ENCODE measurements at places on chromosomes 13 and 19. TPM values are rescaled to one million over a fixed set of nuclear protein-coding genes. Genes with fewer than 3 reads are reported as not detected.

GRCh38 chr13:78569029-78569428, 34.3 kb downstream of the POU4F1 start:
- H3K4me3 ChIP-seq: no peak overlapping the region
- DNase-seq: no peak
- H3K4me1 ChIP-seq: no peaks in the 10 kb centered on the region
- H3K27me3 ChIP-seq: no peaks in the 10 kb centered on the region
- H3K27ac ChIP-seq: no peak overlapping the region

DNA sequence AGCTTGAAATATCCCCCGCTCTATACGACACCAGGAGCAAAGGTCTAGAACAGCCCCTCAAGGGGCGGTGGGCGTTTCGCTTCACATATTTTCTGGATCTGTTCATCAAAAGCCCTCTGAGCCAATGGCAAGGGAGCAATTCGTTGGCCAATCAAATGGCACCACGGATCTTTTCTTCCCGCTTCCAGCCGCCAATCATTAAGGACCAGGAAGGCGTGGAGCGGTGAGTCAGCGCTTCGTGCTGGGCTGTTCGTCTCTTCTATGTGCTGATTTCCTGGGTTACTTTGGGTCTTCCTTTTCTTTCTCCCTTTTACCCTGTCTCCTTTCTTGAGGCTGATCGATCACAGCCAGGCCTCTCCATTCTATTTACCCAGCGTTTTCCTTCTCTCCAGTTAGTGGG, at the start of gene NLRP4:
Gene NLRP4 (plus strand): TSS at position 201 of the 400 bp plus-strand sequence. CDS start 15,541 bp downstream, outside the sequence.
- no peaks in the 10 kb centered on the region for H3K4me1 ChIP-seq
- H3K27ac ChIP-seq: no peak within 1 kb of the TSS
- H3K4me3 ChIP-seq: no peak within 1 kb of the TSS
- DNase-seq: no peak
- H3K27me3 ChIP-seq: no peaks in the 10 kb centered on the region

- H3K4me3 ChIP-seq: no peak overlapping the region
- H3K27ac ChIP-seq: no peak overlapping the region
- no peaks in the 10 kb centered on the region for H3K27me3 ChIP-seq
- no peaks in the 10 kb centered on the region for H3K4me1 ChIP-seq
- no peaks in the 10 kb centered on the region for H3K36me3 ChIP-seq
- no peak for DNase-seq
Observed at GRCh38 chr13:109874484-109875454, 88.4 kb upstream of the IRS2 start.

GRCh38 chr19:40907968-40908735, 26.1 kb upstream of the CYP2A7 start:
- DNase-seq: no peak
- no peak overlapping the region for H3K27ac ChIP-seq
- no peak overlapping the region for H3K4me3 ChIP-seq
- H3K36me3 ChIP-seq: no peaks in the 10 kb centered on the region
- peaks cover 14% of the 10 kb centered on the region for H3K27me3 ChIP-seq

GRCh38 chr19:29715701-29716581, 880 bp upstream of the C19orf12 start:
- peak overlapping the region; percentile 72 for H3K27ac ChIP-seq
- peak overlapping the region; percentile 73 for H3K4me3 ChIP-seq
- DNase-seq: no peak
- no peaks in the 10 kb centered on the region for H3K36me3 ChIP-seq
- peaks cover 5% of the 10 kb centered on the region for H3K4me1 ChIP-seq

GRCh38 chr13:92938486-92939020, 288.1 kb upstream of the GPC6 start:
- no peaks in the 10 kb centered on the region for H3K36me3 ChIP-seq
- H3K4me3 ChIP-seq: no peak overlapping the region
- DNase-seq: no peak
- H3K27ac ChIP-seq: no peak overlapping the region
- H3K4me1 ChIP-seq: no peaks in the 10 kb centered on the region
- H3K27me3 ChIP-seq: no peaks in the 10 kb centered on the region

DNA sequence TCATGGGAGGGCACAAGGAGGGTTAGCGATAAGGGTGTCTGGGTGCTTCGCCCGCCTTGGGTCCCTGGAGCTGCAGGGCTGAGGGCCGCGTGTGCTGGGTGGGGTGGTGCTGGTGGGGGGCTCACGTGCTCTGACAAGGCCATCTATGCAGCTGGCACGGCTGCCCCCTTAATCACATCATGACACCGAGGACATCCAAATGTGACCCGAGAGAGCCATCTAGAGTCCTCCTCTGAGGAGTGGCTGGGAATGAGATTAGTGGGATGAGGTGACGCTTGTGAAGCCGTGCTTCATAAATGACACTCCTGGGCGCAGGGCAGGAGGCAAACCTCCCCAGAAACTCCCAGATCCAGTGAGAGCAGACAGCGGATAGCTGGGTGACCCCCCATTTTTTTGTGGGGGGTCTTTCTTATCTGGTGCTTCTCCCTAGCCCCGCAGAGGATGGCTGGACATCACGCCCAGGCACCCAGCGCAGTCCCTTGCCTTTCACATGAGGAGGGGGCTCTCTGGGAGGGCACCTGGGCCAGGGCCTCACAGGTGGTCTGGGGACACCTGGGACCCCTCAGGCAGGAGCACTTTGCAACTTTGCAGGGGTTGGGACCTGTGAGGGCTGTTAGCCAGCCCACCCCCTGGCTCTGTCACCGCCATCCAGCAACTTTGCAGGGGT, 6.6 kb downstream of the FZR1 start:
- H3K27ac ChIP-seq: no peak overlapping the region
- no peaks in the 10 kb centered on the region for H3K4me1 ChIP-seq
- no peak overlapping the region for H3K4me3 ChIP-seq
- H3K27me3 ChIP-seq: no peaks in the 10 kb centered on the region
- no peak for DNase-seq

DNA sequence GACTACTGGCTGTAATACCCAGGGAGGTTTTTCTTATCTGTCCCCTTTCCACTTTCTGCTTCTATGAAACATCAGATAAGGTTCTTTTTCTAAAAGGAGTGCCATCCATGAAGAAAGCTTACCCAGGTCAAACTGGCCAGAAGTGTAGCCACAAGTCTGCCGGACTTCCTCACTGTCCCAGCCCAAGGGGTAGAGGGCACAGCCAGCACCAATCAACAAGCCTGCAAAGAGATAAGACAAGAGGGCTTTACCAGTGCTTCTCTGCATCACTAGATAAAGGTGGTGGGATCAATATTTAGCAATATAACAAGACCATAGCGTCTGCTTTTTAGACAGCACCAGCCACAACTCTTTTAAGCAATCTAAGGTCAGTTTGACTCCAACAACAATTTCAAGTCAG, 224.7 kb downstream of the LHFPL6 start:
- no peaks in the 10 kb centered on the region for H3K4me1 ChIP-seq
- H3K36me3 ChIP-seq: no peaks in the 10 kb centered on the region
- no peak overlapping the region for H3K4me3 ChIP-seq

DNA sequence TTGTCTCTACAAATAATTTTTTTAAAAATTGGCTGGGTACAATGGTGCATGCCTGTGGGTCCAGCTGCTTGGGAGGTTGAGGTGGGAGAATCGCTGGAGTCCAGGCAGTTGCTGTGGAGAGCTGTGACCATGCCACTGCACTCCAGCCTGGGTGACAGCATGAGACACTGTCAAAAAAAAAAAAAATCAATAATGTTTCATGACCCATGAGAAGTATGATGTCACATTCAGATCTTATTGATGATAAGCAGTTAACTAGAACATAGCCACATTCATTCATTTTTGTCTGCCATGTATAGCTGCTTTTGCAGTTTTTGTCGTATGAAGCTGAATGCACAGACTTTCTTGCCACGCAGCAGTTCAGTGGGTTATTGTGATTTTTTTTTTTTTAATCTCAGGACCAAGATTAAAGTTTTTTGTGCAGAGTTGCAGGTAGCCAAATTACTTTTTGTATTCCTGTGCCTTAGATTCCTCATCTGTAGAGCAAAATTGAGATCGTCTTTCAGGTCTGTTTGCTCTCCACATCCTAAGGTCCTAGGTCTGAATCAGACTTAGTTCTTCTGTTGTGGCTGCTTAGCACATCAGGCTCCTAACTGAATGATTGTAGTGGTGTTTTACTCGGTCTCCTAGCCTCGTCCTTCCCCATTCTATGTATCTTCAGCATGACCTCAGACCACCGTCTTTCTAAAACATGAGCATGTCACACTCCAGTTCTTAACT, 145.2 kb downstream of the GGACT start:
- peaks cover 15% of the 10 kb centered on the region for H3K4me1 ChIP-seq
- no peaks in the 10 kb centered on the region for H3K36me3 ChIP-seq
- no peak for DNase-seq
- H3K27ac ChIP-seq: no peak overlapping the region
- no peak overlapping the region for H3K4me3 ChIP-seq
- H3K27me3 ChIP-seq: no peaks in the 10 kb centered on the region

GRCh38 chr13:50126993-50127725, 111.9 kb downstream of the KCNRG start:
- peaks cover 17% of the 10 kb centered on the region for H3K4me1 ChIP-seq
- DNase-seq: no peak
- H3K27ac ChIP-seq: no peak overlapping the region
- peaks cover 25% of the 10 kb centered on the region for H3K27me3 ChIP-seq
- H3K36me3 ChIP-seq: no peaks in the 10 kb centered on the region
- H3K4me3 ChIP-seq: no peak overlapping the region

- H3K27me3 ChIP-seq: no peaks in the 10 kb centered on the region
- H3K4me3 ChIP-seq: no peak overlapping the region
- no peaks in the 10 kb centered on the region for H3K36me3 ChIP-seq
- peak overlapping the region; percentile 59 for H3K27ac ChIP-seq
- peak; percentile 86 for DNase-seq
- peaks cover 17% of the 10 kb centered on the region for H3K4me1 ChIP-seq
Observed at GRCh38 chr19:45613926-45614725, 12.1 kb upstream of the GPR4 start.

KLK1 gene
- total RNA-seq: not detected

TCF3 gene
- total RNA-seq: 197 TPM

SLC7A10 gene
- not detected for total RNA-seq

LYPD3 gene
- not detected for total RNA-seq

TLE2 gene
- 38.8 TPM for total RNA-seq

Data from endothelial cell of umbilical vein (primary cell).